ENCODE measurements at places on chromosomes 2 and 18.

- DNase-seq = no peak
These were observed 19.0 kb downstream of the CRACDL start for GRCh38 chr2:98917031-98917471.

- DNase-seq = no peak
These were observed 411.0 kb downstream of the TMEM182 start for GRCh38 chr2:103172821-103173220.

GRCh38 chr2:231612109-231612455 lies 19.4 kb downstream of the TEX44 start:
- no peak for DNase-seq

- DNase-seq = no peak
These were observed 41.3 kb downstream of the NABP1 start for GRCh38 chr2:191719261-191719660.

GRCh38 chr2:112004253-112004645 lies 50.8 kb upstream of the TMEM87B start:
- peak; percentile 52 for DNase-seq

DNA sequence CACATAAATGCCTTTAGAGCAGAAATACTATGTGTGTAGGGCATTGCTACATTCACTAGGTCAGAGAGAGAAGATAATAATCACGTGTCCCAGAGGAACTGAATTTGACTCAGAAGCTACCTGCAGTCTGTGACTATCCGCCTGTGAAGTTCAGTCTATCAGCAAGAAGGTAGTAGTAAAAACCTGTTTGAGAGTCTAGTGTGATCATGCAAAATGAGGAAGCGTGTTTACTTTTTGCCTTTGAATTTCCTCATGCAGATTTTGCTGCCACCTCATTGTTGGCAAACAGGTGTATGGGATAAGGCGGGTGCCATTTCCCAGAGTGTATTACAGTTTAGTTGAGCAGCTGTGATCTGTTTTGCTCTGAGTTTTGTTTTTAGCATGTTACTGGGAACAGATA lies 403.9 kb upstream of the FANCL start:
- no peak for DNase-seq

GRCh38 chr2:37356299-37356698 lies 11.9 kb downstream of the QPCT start:
- DNase-seq = no peak

Data from Karpas-422 (cell line).